NCI-H510A (cell line): ENCODE measurements at places on chromosomes 11 and 22.

DNA sequence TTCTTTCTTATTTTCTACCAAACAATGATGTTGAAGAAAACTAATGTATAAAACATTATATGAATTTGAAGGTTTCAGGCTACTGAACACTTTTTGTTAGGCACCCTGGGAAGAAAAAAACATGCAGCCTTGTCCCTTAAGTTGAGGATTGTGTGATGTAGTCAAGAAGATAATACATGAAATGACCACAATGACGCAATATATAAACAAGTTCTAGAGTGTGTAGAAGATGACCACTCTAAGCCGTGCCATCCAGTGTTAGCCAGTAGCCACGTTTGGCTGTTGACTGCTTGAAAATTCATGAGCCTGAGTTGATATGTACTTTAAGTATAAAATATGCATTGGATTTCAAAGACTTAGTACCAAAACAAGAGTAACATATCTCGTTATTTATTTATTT is 16.2 kb downstream of the SWAP70 start:
- DNase-seq: no peak

DNA sequence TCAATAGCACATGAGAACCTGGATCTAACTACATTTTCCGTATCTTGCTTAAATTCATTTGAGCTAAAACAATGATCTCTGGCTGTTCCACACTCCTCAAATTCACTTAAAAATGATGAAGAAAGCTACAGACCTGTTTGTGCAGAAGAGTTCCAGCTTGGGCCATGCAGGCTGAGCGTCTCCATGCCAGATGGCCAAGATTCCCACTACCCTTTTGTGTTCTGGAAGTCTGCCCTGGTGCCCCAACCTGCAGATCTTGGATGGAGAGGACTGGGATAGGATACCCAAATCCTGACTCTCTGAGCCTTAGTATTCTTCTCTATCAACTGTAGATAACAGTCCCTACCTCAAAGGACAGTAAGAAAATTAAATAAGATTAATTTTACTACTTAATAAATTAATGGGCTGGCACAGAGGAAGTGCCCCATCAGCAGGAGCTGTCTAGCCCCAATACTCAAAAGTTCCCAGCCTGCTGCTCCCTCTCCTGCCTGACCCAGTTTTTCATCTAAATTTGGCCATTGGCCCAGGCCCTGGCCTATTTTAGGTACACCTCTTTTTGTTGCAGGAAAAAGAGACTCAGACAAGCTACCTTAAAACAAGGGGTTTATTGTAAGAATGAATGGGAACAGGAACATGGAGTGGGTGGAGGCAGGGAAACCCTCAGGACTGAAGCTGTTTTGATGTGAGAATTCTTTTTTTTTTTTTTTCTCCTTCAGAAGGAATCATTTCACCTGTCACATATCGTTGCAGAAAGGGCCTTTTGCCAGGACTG is 81.4 kb upstream of the GRK3 start:
- DNase-seq: no peak

- DNase-seq: no peak
Measured at GRCh38 chr11:71215425-71215965, 36.9 kb downstream of the SHANK2 start.

GRCh38 chr22:31104869-31105268 is 2.5 kb downstream of the SELENOM start:
- DNase-seq: no peak

- DNase-seq: no peak
Measured at GRCh38 chr22:37230673-37231405, 13.2 kb downstream of the RAC2 start.

- no peak for DNase-seq
Measured at GRCh38 chr11:88359541-88359940, 22.0 kb upstream of the CTSC start.

GRCh38 chr11:32396991-32397390 is 38.3 kb downstream of the WT1 start:
- DNase-seq: no peak

DNA sequence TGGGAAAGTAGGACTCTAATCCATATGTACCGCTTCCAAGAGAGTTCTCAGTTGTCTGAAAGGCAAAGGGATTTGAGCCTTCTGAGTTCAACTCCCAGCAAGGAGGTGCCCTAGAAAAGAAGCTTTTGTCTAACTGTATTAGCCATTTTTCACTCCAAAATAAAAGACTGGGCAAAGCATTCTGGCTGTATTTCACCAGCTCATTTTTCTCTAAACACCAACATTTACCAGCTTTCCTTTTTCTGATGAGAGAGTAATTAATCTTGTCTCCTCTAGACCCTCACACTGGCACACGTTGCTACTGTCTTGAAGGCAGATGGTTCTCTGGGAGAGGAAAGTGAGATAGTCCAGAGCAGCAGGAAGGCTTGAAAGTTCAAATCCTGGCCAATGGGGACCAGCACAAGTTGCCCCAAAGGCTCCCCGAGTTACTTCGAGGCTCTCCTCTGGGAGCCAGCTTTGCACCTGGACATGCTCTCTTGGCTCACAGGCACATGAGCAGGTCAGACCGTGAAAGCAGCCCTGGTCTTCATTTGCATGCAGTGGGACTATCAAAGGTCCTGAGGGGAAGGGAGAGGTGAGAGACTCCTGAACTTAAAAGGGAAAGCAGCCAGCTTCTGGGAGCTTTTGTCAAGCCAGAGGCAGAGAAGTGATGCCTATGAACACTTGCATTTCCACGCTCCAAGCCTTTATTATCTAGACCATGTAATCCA is 100.0 kb downstream of the NTM start:
- DNase-seq: no peak

- DNase-seq: no peak
Measured at GRCh38 chr22:20779818-20780158, 5.9 kb downstream of the SERPIND1 start.

- DNase-seq: no peak
Measured at GRCh38 chr11:86805873-86806310, 5.5 kb downstream of the PRSS23 start.

GRCh38 chr22:41030891-41031290 is 61.5 kb upstream of the EP300 start:
- no peak for DNase-seq

GRCh38 chr11:68845351-68846002 is 3.8 kb upstream of the CPT1A start:
- DNase-seq: no peak

DNA sequence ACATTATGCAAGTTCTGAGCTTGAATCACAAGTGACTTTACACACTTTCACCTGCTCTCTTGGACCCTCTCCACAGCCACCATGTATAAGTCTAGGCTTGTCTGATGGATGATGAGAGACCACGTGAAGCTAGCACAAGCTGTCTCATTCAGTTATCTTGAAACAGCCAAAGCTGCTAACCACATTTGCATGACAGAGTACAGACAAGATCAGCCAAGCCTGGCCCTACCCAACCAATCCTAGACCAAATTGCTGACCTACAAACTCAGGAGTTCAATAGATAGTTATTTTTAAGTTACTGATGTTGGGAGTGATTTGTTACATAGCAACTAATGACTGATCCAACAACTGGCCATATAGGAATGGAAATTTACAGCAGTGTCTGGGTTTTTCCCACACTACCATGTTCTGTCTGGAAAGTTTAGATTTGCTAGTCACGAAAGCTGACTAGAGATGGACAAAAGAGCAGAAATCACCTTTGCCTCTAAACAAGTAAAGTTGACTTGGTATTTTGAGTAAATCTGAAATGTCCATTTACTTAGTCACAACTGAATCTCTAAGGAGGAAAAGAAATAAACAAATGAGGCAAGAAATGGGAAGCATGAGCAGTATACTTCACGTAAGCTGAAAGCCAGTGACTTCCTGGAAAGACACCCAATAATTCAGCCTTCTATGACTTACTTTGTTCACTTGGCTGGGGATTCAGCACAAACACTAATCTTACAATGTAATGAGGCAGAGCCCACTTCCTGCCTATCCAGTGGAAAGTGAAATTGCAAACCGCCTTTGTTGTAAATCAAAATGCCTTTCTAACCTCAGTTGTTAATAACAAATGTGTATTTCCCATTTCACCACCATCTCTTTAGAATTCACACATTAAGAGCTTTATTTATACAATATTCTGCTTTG is 101.7 kb downstream of the FAM181B start:
- no peak for DNase-seq

GRCh38 chr11:108121274-108122155 is at the start of gene ACAT1:
Gene ACAT1, plus strand, starts transcription at chr11:108121567. Its CDS starts 40 bp downstream, at chr11:108121607.
- DNase-seq: peak; percentile 78

DNA sequence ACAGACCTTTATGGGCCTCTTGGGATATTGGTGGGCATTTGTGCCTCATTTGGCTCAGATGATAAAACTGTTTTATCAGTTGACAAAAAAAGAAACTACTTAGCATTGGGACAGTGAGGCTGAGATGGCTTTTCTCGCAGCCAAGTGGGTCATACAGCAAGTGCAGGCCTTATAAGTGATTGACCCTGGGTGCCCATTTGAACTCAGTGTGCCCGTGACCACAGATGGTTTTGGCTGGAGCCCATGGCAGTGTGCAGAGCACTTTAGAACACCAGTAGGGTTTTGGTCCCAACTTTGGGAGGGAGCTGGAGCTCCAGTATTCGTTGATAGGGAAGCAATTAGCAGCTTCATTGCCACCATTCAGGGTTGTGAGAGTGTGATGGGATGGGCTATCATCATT is 404.5 kb upstream of the LARGE1 start:
- no peak for DNase-seq

- DNase-seq: no peak
Measured at GRCh38 chr11:20035375-20035700, 124.9 kb downstream of the DBX1 start.

- DNase-seq: no peak
Measured at GRCh38 chr11:11717064-11717725, 95.4 kb upstream of the GALNT18 start.

- no peak for DNase-seq
Measured at GRCh38 chr11:34531663-34532062, 18.1 kb upstream of the ELF5 start.

DNA sequence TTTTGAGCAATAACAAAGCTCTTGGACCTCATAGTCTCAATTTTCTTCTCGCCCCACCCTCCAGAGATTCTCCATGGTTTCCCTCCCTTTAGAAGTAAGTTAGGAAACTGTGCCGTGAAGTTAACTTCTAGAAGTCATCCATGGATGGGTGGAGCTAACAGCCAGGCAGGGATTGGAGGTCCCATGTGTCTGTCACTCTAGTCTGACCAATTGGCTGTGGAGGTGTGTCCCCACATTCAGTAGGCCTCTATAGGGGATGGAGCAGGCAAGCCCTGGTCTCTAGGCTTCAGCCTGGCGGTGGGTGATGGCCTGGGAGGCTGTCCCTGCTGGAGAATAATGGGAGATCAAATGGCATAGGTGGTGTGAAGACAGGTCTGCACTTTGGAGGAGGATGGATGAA is 50.7 kb downstream of the TP53I11 start:
- DNase-seq: no peak

DNA sequence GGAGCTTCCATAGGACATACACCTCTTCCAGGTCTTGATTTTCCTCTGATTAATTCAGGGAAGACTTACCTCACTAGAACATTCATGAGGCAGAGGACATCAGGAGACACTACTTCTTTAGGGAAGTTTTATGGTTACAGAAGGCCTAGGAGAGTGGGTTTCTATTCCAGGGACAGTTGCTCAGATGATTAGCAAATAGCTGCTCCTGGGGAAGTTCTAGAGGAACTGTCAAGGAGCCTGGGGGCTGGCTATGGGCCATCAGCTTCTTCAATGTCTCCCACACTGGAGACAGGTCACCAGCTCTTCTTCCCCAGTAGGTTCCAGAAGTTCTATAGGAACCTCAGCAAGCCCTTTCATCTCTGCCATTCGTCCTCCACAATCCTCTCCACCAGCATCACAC is 11.5 kb upstream of the OR10A5 start:
- DNase-seq: no peak

DNA sequence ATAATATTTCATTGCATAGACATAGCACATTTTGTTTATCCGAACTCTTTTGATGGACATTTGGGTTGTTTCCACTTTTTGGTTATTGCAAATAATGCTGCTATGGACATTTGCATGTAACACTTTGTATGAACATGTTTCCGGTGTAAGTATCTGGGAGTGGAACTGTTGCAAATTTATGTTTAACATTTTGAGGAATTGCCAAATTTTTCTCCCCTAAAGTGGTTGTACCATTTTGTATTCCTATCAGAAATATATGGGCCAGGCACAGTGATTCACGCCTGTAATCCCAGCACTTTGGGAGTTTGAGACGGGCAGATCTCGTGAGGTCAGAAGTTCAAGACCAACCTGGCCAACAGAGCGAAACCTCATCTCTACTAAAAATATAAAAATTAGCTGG is 16.0 kb downstream of the QSER1 start:
- DNase-seq: no peak

- no peak for DNase-seq
Measured at GRCh38 chr11:10798330-10798928, 10.3 kb downstream of the EIF4G2 start.

DNA sequence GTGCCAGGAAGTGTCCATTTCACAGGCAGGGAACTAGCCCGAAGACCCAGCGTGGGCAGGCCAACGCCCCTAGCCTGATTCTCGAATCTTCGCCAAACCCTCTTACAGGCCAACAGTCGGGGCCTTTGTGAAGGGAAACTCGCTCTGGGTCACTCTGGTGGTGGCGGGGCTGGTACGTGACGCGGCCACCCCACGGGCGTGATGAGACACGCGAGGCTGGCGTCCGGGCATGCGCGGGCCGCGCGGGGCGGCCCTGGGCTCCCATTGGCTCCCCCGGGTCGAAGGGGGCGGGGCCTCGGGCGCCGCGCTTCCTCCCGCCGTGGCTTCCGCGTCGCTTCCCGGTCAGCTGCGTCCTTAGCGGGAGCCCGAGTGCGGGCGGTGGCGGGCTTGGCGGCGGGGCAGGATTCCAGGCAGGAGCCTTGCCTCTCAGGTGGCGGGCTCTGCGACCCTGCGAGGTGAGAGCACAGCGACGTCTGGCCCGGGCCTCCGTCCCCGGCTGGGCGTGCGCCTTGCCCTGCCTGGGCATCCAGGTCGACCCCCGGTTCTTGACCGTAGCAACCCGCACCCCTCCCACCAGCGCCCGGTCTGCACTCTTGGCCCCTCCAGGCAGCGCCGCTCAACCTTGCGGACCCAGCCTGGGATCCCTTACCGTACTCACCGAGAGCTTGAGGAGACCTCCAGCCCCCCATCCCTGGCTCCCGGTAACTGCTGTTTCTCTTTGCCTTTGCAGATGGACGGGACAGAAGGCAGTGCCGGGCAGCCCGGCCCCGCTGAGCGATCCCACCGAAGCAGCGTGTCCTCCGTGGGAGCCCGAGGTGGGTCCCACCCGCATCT is at the start of gene FRMD8:
Gene FRMD8, plus strand, starts transcription at position 331 of the 834 bp plus-strand sequence. Its CDS starts 400 bp downstream, at position 731.
- DNase-seq: peak; percentile 70

GRCh38 chr11:56817661-56818060 is 69.2 kb upstream of the OR9G4 start:
- no peak for DNase-seq

DNA sequence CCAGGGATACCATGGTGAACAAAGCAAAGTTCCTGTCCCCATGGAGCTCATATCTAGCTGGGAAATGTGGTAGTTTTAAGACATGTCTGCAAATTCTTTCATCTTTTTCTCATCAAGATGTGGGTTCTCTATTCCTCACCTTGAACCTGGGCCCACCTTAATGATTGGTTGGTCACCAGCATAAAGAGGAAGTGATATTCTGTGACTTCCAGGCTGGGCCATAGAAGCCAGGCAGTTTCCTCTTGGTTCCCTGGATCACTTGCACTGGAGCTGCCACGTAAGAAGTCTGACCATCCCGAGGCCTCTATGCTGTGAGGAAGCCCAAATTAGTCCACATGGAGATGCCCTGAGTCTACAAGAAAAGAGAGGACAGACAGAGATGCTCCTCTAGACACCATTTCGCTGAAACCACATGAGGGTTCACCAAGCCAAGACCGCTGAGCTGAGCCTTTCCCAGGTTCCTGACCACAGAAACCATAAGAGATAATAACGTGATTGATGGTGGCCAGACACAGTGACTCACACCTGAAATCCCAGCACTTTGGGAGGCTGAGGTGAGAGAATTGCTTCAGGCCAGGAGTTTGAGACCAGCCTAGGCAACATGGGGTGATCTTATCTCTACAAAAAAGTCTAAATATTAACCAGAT is 119.5 kb upstream of the ISX start:
- DNase-seq: no peak
